ENCODE measurements at places on chromosomes 2 and 18.
A peak's percentile ranks its signal among the peaks of the same experiment; 100 is the strongest.

GRCh38 chr2:65658881-65659280 lies 226.5 kb upstream of the SPRED2 start:
- no peak for DNase-seq

DNA sequence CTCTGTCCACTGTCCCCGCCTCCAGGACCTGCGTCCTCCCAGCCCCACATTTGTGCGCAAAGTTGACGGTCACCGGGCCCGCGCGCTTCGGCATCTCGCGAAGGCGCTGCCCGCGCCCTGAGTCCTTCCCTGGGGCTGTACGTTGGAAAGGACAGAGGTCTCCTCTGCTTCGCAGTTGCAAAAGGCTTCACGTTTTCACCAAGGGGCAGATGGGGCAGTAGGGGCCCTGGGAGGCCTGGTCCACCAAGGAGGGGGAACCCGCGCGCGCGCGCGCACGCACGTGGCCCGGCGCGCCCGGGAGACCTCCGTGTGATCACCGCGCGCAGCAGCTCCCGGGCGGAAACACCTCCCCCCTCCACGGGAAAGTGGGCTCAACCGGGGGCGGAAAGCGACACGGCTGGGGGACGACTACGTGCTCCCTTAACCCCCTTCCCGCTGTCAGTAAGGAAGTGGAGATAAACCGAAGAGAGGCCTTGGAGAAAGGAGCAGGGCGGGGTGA lies 21.9 kb downstream of the TEX44 start:
- DNase-seq: no peak

DNA sequence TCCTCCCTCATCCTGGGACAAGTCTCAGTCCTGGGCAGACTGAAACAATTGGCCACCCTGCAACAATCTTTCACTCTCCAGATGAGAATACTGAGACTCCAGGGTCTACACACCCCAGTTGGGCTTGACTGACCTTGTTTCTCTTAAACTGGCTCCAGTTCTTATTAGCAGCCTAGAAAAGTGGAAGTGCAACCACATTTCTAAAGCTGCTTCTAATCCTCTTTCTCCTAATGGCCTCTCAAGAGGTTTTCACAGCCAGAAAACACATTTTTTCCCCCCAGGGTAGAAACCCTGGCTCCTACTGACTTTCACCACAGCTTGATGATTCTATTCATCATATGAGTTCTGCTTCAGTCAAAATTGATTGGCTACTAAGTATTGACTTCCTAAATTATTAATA lies 45.8 kb downstream of the SLC4A5 start:
- no peak for DNase-seq

- DNase-seq: no peak
Measured at GRCh38 chr2:101847661-101848339, 144.0 kb upstream of the IL1R2 start.

DNA sequence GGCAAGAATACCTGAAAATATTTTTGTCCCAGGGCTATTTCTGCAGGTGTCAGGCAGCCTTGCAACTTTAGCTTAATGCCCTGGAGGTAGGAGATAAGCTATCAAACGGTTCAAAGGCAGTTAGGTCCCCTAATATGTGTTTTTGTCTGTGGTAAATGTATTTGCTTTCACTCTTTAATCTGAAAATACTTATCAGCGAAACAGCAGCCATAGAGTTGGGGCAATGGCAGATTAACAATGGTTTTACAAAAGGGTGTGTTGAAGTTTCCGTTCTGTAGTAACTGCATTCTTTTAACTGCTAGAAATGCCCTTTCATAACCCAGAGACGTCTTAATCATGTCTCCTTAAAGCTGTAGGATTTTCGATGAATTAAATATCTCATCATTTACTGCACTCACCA lies 265.0 kb upstream of the TRIB2 start:
- DNase-seq: no peak

DNA sequence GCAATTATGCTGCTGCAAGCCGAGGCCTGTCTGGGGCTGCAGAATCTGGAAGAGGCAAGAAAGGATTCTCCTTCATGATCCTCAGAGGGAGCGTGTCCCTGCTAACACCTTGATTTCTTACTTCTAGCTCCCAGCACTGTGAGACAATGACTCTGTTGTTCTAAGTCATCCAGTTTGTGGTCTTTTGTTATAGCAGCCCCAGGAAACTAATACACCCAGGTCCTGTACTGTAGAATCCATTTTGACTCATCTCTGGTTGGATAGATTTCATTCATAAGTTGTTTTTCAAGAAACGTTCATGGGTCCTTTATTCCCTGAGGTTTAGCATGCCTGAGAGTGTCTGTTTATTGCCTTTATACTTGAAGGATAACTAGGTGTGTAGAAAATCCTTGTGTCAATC lies 112.7 kb downstream of the TMEM17 start:
- no peak for DNase-seq

- DNase-seq: no peak
Measured at GRCh38 chr2:181264441-181264840, 192.7 kb upstream of the ITGA4 start.

DNA sequence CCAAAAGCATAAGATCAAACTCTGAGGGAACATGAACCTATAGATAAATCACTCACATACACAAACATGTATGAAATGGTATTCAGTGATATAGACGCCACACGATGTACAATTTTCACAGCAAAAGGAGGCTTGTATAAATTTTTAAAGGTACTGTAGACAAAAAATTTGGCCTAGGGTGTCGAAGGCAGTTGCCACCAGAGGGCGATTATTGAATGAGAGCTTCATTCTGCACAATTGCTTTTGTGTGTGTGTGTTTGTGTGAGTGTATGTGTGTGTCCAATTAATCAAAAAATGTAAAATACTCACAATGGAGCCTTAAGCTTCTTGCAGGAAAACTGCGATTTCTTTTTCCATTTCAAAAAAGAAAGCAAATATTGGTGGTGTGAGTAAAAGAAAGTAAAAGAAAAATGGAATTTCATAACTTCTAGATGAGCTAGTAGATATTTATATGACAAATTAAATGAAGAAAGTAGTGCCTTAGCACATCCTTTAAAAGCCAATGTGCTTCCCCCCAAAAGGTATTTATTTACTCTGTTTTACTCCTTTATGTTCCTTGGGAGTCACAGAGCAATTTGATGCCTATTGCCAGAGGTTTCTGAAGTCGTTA lies 800.1 kb downstream of the SATB2 start:
- no peak for DNase-seq

DNA sequence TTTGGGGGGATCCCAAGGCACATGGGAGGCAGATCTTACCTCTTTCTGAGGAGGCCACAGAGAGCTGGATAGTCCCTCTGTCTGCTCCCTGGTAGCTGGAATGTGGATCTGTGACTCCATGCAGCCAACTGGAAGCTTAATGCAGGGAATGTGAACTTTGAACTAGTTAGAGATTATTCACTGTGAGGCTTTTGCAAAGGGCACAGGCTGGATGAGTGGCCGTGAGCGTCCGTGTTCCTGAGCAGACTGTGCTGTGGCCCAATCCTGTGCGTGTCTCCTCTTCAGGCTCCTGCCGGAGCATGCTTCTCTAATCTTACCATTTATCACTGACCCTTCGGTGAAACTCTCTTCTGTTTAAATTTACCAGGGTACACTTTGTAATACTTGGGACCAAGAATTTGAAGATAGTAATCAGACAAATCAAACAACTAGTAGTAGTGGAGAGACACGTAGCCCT lies 187.6 kb downstream of the PTPRM start:
- no peak for DNase-seq

- no peak for DNase-seq
Measured at GRCh38 chr2:40028792-40029488, 249.9 kb upstream of the THUMPD2 start.

GRCh38 chr2:3493615-3494007 lies 25.7 kb downstream of the ADI1 start:
- DNase-seq: no peak

DNA sequence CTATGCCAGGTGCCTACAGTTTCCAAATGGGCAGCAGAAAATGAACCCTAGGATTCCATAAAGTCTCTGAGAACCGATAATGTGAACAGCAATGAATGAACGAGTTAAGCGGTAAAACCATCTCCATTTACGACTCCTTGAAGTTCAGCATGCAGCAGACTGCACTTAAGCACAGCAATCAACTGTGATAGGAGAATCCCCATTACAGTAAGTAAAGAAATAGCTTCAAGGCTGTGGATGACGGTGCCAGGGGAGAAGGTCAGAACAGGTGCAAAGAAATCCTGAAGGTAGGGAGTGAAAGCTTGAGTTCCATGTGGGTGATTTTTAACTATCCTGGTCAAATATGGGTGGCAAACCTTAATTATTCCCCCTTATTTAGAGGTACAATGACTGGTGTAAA lies 444.4 kb downstream of the NCKAP5 start:
- DNase-seq: no peak

GRCh38 chr2:217905896-217906295 lies 96.9 kb downstream of the TNS1 start:
- no peak for DNase-seq

GRCh38 chr18:62760403-62760734 lies 45.0 kb downstream of the PHLPP1 start:
- DNase-seq: no peak

- DNase-seq: no peak
Measured at GRCh38 chr2:170365686-170366085, 187.7 kb downstream of the MYO3B start.

GRCh38 chr2:75064691-75065396 lies 106.4 kb downstream of the POLE4 start:
- DNase-seq: peak; percentile 26

- DNase-seq: no peak
Measured at GRCh38 chr2:70014959-70015358, 53.5 kb upstream of the ASPRV1 start.

- no peak for DNase-seq
Measured at GRCh38 chr2:74571058-74571457, 16.5 kb downstream of the DOK1 start.

DNA sequence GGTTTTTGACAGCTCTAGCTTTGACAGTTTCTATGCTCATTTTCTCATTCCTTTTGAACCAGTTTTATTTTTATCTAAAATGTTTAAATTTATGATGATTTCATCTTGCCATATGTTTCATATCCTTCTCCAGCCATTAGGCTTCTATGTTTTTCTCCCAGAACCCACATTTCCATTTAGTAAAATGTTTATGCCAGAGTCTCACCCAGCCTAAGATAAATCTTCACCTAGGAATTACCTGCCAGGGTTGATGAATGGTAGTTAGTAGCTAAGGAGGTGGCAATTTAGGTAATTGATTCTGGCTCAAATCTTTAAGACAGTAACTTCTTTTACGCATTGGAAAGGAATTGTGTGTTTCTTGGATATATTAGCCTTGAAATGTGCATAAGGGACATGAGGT lies 83.6 kb downstream of the PRKRA start:
- DNase-seq: no peak

- DNase-seq: no peak
Measured at GRCh38 chr2:176507786-176508185, 238.5 kb downstream of the MTX2 start.

- no peak for DNase-seq
Measured at GRCh38 chr2:28201671-28202180, 190.9 kb upstream of the FOSL2 start.

GRCh38 chr18:62199629-62200028 lies 12.6 kb downstream of the RELCH start:
- no peak for DNase-seq

DNA sequence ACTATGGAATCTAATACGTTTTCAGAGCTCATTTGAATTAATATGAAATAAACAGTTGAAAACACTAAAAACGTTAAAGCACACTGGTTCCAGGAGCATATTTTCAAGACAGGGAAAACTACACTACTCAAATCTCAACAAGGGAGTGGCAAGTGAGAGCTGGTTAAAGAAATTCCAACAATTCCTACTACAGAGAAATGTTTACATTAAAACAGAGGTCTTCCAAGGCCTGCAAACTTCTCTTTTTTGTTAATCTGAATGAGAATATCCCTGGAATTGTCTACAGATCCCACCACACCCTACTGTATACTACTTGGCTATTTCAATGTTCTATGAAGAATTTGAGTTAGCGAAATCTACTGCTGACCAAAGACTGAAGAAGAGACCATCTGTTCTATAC lies 231.5 kb downstream of the ZEB2 start:
- no peak for DNase-seq

DNA sequence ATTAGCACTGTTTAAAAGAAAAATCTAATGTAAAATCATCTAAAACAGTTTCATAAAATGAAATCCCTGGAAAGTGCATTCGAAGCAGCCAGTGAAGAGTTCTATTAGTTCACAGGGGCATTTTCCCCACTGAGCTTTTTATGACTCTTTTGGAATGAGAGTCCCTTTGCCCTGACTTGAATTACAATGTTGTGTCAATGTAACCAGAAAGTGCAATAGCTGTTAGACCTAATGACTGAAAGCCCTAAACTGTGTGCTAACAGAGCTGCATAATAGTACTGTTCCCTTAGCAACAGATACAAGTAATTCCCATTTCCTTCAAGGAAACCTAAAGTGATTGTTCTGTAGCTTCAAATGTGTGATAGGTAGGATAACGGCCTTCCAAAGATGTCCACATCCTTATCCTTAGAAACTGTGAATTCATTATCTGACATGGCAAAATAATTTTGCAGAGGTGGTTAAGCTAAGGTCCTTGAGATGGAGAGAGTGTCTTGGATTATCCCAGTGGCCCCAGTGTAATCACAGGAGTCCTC lies 134.4 kb downstream of the L3MBTL4 start:
- no peak for DNase-seq

DNA sequence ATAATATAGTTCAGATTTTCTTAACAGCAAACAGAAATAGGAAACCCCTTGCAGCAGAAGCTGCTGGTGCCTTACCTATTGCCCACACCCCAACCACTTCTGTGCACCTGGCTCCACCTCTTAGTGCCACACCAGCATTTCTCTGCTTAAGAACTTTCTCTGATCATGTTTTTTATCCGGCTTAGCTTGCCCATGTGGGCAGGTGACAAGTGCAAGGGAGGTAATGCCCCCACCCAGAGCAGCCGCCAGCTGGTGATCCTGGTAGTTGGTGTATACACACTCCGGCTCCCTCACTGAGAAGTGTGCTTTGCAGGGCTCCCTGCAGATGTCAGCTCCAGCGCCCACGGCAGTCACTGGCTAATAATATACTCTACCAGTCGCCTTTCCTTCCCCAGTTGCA lies 126.3 kb downstream of the ALPK2 start:
- no peak for DNase-seq

GRCh38 chr2:157404363-157404762 lies 39.5 kb downstream of the CYTIP start:
- peak; percentile 69 for DNase-seq

GRCh38 chr18:73594749-73595148 lies 552.9 kb downstream of the FBXO15 start:
- DNase-seq: no peak

GRCh38 chr2:37576831-37577230 lies 94.6 kb downstream of the CDC42EP3 start:
- DNase-seq: no peak

DNA sequence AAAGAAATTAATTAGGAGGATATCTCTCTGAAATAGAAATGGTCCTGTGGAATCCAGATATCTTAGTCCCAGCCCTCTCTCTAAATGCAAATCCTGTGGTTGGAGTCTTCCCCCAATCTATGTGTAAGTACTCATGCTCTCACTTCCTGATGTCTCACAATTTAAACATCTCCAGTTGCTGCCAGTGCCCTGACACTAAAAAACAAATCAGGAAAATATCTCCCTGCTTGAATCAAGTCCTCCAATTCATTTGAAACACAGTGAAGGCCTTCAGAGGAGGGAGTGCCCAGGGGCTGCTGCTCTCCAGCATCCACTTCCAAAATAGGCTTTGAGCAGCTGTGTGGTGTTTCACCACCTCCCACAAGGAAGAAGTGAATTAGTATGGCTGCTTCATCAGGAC lies 413.8 kb downstream of the RAD51AP2 start:
- no peak for DNase-seq

- no peak for DNase-seq
Measured at GRCh38 chr2:149489452-149489851, 98.1 kb downstream of the MMADHC start.

Data from activated gamma-delta T cell treated with Interleukin-2 at 50 U/mL for 16 hours (primary cell).